ENCODE measurements at places on chromosomes 2 and 18. TPM values are rescaled to one million over a fixed set of nuclear protein-coding genes. Genes with fewer than 3 reads are reported as not detected.

GRCh38 chr2:147844697-147845410 lies at the start of gene ACVR2A:
ACVR2A (plus strand) TSS chr2:147845029; CDS start chr2:147845153, 124 bp downstream.
- no peaks in the 10 kb centered on the region for H3K27me3 ChIP-seq
- peak within 1 kb of the TSS; percentile 96 for H3K27ac ChIP-seq
- peak within 1 kb of the TSS; percentile 64 for H3K4me3 ChIP-seq
- peaks cover 16% of the 10 kb centered on the region for H3K4me1 ChIP-seq

STPG4 gene
- total RNA-seq: 0.22 TPM

GRCh38 chr2:39954346-39954745 lies 175.3 kb upstream of the THUMPD2 start:
- H3K4me1 ChIP-seq: no peaks in the 10 kb centered on the region
- no peak overlapping the region for H3K4me3 ChIP-seq
- no peaks in the 10 kb centered on the region for H3K27me3 ChIP-seq
- no peak for DNase-seq
- no peak overlapping the region for H3K27ac ChIP-seq

DNA sequence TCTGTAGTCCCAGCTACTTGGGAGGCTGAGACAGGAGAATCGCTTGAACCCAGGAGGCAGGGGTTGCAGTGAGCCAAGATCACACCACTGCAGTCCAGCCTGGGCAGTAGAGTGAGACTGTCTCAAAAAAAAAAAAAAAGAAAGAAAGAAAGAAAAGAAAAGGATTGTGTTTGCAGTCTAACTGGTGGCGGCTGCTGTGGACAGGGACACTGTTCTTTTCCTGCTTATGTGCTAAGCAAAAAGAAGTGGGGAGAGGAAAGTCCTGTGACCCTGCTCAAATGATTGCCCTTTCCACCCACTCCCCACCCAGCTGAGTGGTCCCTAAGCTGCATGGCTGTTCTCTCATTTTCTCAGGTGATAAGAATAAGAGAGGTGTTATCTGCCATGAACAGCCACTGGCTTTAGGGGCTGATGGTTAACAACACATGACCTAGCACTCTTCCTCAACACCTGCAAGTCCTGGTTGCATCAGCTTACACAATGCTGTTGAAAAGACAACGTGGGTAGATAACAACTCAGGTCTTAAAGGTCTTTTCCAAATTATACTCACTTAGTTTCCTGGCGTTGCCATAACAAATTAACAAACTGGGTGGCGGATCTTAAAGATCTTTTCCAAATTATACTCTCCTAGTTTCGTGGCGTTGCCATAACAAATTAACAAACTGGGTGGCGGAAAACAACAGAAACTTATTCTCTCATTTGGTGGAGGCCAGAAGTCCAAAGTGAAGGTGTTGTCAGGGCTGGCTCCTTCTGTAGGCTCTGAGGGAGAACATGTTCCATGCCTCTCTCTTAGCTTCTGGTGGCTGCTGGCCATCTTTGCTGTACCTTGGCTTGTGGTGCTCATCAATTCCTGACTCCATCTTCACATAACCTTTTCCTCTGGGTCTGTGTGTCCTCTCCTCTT lies 90.3 kb upstream of the RTN4 start:
- H3K4me3 ChIP-seq: no peak overlapping the region
- no peak for DNase-seq
- H3K27ac ChIP-seq: no peak overlapping the region
- H3K4me1 ChIP-seq: peaks cover 20% of the 10 kb centered on the region
- no peaks in the 10 kb centered on the region for H3K27me3 ChIP-seq

- H3K27ac ChIP-seq: no peak overlapping the region
- H3K4me1 ChIP-seq: no peaks in the 10 kb centered on the region
- no peaks in the 10 kb centered on the region for H3K27me3 ChIP-seq
- DNase-seq: no peak
These were observed 110.5 kb downstream of the CCDC148 start for GRCh38 chr2:158346032-158346431.

GRCh38 chr2:216222650-216223352 lies 113.7 kb downstream of the XRCC5 start:
- H3K27ac ChIP-seq: no peak overlapping the region
- no peak overlapping the region for H3K4me3 ChIP-seq

- H3K36me3 ChIP-seq: no peaks in the 10 kb centered on the region
- no peaks in the 10 kb centered on the region for H3K4me1 ChIP-seq
These were observed 95.2 kb upstream of the KLF7 start for GRCh38 chr2:207260947-207261346.

DNA sequence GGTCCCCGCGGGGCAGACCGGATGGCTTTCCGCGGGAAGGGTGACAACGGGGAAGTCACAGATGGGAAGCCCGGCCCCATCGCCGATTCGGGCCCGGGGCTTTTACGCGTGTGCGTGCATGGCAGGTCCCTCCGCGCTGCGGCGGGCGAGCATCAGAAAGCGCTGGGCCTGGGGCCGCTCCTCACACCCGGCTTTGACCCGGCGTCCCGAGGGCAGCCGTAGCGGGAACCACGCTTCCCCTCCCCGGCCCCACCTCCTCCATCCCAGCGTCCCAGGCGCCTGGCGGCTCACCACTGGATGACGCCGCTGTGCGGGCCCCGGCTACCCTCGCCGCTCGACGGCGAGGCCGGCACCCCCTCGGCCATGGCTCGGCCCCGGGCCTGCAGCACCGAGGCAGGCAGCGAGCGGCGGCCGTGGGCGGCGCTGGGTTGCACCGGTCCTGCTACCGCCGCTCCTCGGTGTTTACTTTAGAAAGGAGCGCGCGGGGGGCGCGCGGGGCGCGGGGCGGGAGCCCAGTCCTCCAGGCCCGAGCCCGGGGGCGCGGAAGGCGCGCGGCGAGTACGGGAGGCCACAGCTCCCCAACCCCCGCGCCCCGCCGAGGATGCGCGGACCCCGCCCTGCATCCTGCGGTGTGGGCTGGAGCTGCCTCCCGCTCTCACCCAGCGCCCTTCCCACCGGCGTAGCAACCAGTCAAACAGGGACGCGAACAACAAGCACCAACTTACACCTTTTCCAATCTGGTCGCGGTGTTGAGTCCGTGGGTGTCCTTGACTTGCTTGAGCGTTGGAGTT lies 806 bp downstream of the RFX8 start:
- no peaks in the 10 kb centered on the region for H3K36me3 ChIP-seq
- peak; percentile 15 for DNase-seq
- no peak overlapping the region for H3K27ac ChIP-seq
- H3K4me1 ChIP-seq: no peaks in the 10 kb centered on the region
- H3K4me3 ChIP-seq: no peak overlapping the region
- H3K27me3 ChIP-seq: no peaks in the 10 kb centered on the region

DNA sequence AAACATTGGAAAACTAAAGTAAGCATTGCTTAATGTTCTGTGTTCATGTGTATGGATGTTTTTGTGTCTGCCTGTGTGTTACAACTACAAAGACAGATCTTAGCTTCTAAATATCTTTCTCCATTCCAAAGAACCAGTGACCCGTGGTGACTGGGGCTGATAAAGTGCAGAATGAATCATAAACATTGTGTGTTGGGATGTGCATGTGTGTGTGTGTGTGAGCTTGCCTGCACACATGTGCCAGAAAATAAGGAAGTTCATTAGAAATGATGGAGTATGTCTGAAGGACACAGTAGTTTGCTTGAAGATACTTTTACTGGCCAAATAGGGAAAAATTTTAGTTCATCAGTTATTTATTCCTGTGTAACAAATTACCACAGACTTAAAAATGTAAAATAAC lies 756.6 kb upstream of the CELF4 start:
- no peaks in the 10 kb centered on the region for H3K4me1 ChIP-seq
- H3K4me3 ChIP-seq: no peak overlapping the region
- no peak overlapping the region for H3K27ac ChIP-seq
- no peaks in the 10 kb centered on the region for H3K27me3 ChIP-seq
- H3K36me3 ChIP-seq: no peaks in the 10 kb centered on the region

DNA sequence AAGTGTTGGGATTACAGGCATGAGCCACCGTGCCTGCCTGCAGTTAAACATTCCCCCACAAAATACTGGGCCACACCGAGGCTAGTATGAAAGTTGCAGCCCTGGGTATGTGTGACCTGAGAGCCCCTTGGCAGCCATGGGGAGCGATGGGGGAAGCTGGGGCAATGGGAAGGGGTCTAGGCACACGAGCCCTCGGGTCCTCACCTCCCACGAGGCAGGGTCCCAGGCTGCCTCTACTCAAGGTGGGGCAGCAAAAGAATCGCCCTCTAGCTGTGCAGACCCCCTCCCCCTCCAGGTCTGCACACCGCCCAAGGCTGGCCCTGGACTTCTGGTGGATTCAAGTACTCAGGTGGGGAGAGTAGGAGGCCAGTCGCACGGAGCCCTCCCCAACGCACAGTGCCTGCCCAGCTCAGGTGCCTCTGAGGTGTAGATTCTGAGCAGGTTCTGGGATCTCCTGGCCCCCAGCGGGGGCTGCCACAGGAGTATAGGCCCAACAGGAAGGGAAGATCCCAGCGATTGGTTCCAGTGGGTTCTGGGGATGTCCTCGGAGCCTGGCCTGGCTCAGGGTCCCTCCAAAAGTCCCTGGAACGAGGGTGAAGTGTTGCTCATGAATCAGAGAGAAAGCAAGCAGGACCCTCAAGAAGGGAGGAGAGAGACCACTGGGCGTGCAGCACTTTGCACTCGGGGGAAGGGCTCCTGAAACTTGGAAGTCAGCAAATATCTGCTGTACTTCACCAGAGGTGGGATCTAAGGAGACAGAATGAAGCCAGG lies 2.6 kb downstream of the GPR35 start:
- no peaks in the 10 kb centered on the region for H3K4me1 ChIP-seq
- H3K27ac ChIP-seq: no peak overlapping the region
- H3K27me3 ChIP-seq: no peaks in the 10 kb centered on the region
- DNase-seq: no peak
- no peak overlapping the region for H3K4me3 ChIP-seq
- no peaks in the 10 kb centered on the region for H3K36me3 ChIP-seq

DNA sequence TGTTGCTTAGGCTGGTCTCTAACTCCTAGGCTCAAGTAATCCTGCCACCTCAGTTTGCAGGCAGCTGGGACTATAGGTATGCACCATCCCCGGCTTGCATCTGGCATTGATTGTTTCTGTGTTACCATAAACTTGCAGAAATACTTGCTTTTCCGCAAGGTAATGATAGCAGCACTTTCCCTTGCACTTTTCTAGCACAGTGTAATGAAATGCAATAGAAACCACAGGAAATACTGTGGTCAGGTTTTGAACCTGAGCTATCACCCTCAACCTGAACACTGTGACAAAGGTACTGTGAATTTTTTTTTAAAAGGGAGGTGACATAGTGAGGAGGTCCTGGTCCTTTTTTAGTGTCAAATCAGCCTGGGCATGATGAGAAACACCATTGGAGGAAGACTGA lies 38.3 kb downstream of the DHRS9 start:
- no peaks in the 10 kb centered on the region for H3K4me1 ChIP-seq
- H3K4me3 ChIP-seq: no peak overlapping the region
- H3K36me3 ChIP-seq: no peaks in the 10 kb centered on the region
- H3K27me3 ChIP-seq: no peaks in the 10 kb centered on the region

DNA sequence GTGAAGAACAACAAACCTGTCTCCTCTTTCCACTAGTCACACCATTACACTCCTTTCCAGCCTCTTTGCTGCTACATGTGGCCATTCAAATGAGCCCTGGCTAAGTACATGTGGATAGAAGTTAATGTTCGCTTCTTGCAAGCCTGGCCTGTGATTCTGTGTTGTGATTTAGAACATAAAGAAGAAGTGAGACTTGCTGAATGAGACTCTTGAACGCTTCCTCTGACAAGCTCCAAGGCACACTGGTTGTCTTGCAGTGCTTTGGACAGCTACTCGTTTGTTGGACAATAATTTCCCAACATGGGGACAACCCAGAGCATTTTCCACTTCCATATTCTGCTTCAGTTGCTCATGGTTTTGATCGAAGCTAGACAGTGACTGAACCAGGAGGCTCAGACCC lies 57.3 kb downstream of the CCDC74A start:
- no peak overlapping the region for H3K4me3 ChIP-seq
- no peaks in the 10 kb centered on the region for H3K27me3 ChIP-seq
- H3K36me3 ChIP-seq: no peaks in the 10 kb centered on the region
- DNase-seq: no peak

DNA sequence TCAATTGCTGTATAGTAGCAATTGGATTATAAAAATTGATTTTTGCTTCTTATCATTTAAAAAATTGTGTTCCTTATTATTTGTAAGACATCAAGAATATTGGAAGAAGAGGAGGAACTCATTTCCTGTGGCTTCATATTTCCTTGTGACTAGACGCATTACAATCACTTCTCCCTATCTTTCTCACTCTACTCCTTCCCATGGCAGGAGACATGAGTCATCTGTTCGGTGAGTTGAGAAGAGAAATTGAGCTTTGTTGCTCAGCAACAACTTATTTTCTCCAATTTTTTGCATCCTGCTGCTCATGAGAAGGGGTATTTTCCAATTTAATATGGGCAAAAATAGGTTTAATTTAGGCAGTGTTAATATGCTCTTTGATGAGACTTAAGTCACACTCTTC lies 1783.9 kb downstream of the SUCLG1 start:
- H3K27me3 ChIP-seq: no peaks in the 10 kb centered on the region
- no peak overlapping the region for H3K4me3 ChIP-seq
- no peaks in the 10 kb centered on the region for H3K4me1 ChIP-seq

DNA sequence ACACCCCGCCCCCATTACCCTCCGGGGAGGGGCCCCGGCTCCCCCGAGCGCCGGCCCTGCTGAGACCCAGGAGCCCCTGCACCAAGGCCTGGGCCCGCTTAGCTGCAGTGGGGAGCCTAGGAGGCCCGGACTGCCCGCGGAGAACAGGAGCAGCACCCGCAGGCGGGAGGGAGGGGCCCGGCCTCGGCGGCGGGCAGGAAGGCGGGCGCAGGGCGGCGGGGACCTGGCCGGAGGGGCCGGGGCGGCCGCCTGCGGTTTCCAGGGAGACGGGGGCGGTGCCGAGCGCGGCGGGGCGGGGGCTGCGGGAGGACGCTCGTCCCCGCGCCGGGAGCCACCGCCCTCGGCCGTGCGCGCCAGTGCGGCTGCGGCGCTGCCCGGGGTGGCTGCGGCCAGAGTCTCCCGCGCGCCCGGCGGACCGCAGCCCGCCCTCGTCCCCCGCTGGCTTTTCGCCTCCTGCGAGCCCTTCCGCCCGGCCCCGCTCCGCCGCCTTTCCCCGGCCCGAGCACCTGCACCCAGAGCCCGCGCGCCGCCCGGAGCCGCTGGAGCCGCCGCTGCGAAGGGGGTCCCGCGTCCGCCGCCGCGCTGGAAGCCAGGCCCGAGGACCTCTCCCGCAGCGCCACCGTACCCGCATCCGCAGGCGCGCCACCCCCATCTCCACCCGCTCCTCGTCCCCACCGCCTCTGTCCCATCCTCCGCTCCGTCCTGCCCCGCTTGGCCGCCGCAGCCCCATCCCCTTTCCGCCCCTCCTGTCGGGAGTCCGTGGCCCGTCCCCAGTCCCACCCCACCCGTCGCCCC lies 17.2 kb downstream of the GPC1 start:
- H3K4me3 ChIP-seq: no peak overlapping the region
- no peaks in the 10 kb centered on the region for H3K36me3 ChIP-seq
- H3K27ac ChIP-seq: no peak overlapping the region

NDC80 gene
- not detected for total RNA-seq

GRCh38 chr2:120421830-120422175 lies 75.9 kb downstream of the INHBB start:
- no peaks in the 10 kb centered on the region for H3K36me3 ChIP-seq
- DNase-seq: no peak
- no peaks in the 10 kb centered on the region for H3K4me1 ChIP-seq
- H3K4me3 ChIP-seq: no peak overlapping the region

ANKRD36C gene
- 23.3 TPM for total RNA-seq

- no peak overlapping the region for H3K4me3 ChIP-seq
- H3K27me3 ChIP-seq: no peaks in the 10 kb centered on the region
- H3K27ac ChIP-seq: no peak overlapping the region
- H3K4me1 ChIP-seq: peaks cover 6% of the 10 kb centered on the region
- no peak for DNase-seq
These were observed 10.8 kb downstream of the TSHZ1 start for GRCh38 chr18:75221397-75221796.

ARHGAP25 gene
- 4.5 TPM for total RNA-seq
